ENCODE measurements at places on chromosomes 5 and 9.

GRCh38 chr5:90644132-90644531 is 85.5 kb downstream of the ADGRV1 start:
- no peak for DNase-seq

DNA sequence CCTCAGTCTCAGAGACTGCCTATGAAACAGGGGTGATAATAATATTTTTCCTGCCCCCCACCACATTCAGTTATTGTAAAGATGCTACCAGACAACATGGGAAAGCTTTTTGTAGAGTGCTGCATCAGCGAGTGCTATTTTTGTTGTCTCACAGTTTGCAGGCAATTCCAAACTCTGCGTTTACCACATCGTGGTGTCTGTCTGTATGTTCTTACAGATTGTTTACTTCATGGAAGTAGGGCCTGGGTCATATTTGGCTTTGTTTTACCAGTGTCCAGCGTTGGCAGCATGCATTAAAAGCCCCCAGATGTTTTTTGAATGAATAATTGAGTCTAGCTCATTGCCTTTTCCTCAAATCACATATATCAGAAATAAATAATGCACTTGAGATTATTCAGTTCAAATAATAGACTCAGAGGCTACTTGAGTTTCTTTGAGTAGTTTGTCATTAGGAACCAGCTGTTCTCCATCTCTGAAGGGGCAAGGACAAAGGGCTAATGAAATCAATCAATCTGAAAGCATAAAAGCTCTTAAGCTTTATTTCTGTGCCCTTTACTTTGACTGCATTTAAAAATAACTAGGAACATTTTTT is 243.7 kb downstream of the CWC27 start:
- DNase-seq, result no peak

- no peak for DNase-seq
Observed at GRCh38 chr9:103168254-103168653, 173.1 kb downstream of the CYLC2 start.

DNA sequence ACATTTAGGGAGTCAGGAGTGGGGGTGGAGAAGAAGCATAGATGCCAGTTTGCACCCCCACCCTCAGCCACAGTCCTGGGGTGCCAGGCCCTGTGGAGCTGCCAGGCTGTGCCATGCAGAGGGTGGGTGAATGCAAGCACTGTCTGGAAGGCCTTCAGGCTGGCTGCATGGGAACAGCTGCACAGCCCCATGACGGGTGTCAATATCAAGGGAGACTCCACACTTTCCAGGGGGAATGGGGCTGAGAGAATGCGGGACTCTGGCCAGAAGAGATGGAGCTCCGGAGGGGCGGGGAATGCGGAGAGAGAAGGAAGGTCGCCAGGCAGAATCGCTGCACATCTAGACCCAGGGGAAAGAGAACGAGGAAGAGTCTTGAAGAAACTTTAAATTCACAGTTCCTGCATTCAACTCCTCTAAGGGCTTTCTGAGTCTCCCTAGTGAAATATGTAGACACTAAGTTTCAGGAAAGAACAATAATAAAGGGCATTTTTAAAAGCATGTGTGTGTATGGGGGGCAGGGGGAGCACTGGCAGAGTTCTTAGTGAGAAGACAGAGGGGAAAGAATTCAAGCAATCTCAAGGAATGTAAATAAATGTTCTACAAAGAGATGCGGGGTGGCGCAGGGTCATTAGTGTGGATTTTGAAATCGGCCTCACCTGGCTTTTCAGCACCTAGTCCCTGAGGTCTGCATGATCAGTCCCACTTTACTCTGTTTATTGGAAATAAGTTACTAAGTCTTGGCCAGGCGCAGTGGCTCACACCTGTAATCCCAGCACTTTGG is 59.1 kb downstream of the BOD1 start:
- no peak for DNase-seq

GRCh38 chr9:27977931-27978330 is 404.6 kb upstream of the C9orf72 start:
- no peak for DNase-seq

GRCh38 chr5:142929587-142929986 is 159.4 kb downstream of the ARHGAP26 start:
- no peak for DNase-seq
